Fibroblast of mammary gland (primary cell): ENCODE measurements at places on chromosomes 2 and 18.

- peak; percentile 56 for DNase-seq
Measured at GRCh38 chr2:150110548-150110947, 376.9 kb downstream of the RND3 start.

DNA sequence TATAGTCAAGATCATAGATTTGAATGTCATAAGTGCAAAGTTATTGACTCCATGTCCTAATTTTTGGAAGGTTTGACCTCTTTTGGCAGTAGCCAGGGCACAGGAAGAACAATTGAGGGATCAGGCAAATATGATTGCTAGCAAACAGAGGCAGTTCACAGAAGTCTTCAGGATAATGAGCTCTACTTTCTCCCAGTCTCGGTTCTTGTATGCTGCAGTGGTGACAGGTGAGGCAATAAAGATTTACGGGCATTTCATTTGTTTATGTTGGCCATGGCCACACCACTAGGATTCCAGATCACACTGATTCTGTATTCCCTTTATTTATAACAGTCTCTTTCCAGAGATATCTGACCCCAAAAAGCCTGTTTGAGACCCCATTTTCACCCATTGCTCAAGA lies 137.5 kb downstream of the UBR3 start:
- DNase-seq: peak; percentile 49

GRCh38 chr18:61817086-61817485 lies 75.7 kb downstream of the RNF152 start:
- DNase-seq: peak; percentile 10

- no peak for DNase-seq
Measured at GRCh38 chr18:41660654-41661053, 294.4 kb upstream of the PIK3C3 start.

GRCh38 chr2:70417011-70417410 lies 115.1 kb upstream of the FAM136A start:
- no peak for DNase-seq

DNA sequence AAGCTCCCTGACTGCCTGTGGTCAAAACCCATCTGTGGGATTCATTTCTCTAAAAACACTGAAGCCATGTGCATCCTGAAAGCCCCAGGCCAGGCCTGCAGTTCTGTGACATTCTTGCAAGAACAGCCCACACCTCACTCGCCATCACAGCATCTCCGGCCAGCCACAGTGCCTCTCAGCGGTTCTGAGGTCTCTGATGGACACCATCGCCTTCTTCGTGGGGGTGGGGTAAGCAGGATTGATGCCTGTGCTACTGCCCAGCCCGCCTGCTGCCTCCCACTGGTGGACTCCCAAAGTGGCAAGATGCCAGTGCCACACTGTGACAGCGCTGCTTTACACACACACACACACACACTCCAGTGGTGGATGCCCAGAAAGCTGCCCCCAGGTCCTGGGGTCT lies 5.2 kb upstream of the PRLH start:
- no peak for DNase-seq

DNA sequence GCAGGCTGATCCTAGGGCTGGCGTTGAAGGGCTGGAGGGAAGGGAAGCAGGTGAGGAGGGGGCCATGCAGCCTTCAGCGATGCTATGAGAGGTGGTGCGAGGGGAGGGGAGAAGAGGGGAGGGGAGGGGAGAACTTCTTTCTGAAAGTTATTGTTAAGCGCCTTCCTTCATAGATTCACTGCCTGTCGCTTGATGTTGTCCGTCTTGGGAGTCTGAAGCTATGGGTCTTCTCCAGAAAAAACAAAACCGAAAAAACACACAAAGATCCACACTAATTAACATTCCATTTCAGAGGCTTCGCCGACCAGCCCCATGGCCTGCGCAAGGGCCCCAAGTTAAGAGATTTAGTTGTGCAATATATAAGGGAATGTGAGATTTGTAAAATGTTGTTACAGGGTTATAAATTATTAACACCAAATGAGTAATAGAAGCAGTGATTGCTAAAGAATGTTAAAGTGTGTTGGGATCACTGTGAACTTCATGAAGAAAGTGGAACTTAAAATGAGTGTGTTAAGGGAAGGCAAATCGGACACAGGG lies 758 bp downstream of the CFAP221 start:
- peak; percentile 26 for DNase-seq

- no peak for DNase-seq
Measured at GRCh38 chr2:2038746-2039530, 292.1 kb downstream of the MYT1L start.

DNA sequence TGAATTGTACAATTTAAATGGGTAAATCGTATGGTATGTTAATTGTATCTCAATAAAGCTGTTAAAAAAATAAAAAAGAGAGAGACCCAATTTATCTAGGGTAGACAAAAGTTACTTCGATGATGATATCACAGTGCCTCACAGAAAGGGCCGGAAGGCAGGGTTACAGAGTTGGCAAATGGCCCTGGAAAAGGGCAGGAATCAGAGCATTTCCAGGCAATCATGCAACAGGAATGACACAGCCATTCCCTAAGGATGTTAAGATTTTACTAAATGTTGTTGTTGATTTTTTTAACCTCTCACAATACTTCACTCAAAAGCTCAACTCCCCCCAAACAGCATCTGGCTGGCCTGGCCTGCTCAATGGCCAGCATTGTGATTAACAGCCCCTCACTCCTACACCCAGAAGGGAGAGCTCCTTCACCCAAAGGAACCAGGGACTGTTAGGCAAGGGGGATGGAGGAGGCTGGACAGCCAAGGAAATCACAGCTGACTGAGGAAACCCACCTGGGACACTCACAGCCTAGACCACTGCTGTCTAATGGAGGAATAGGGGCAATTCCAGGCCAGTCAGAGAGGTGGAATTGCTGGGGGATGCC lies 7.7 kb upstream of the SP100 start:
- DNase-seq: peak; percentile 94

GRCh38 chr2:216349366-216349765 lies 22.9 kb downstream of the MARCHF4 start:
- no peak for DNase-seq

GRCh38 chr2:108378851-108379250 lies 1.1 kb downstream of the SULT1C4 start:
- no peak for DNase-seq

GRCh38 chr2:149077861-149078260 lies 39.4 kb downstream of the LYPD6B start:
- DNase-seq: no peak

DNA sequence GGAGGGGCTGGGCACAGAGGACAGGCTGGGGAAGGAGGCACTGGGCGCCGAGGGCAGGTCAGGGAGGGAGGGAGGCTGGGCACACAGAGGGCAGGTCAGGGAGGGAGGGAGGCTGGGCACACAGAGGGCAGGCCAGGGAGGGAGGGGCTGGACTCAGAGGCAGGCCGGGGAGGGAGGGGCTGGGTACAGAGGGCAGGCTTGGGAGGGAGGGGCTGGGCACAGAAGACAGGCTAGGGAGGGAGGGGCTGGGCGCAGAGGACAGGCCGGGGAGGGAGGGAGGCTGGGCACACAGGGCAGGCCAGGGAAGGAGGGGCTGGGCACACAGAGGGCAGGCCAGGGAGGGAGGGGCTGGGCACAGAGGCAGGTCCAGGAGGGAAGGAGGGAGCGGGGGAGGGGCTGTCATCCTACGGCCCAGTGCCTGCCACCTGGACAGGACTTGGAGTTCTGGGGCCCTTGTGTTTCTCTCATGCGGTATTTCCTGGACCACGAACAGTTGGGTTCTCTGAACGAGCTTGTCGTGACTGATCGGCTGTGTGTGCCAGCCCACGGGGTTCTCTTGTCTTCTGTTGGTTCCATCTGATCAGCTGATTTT lies 46.7 kb upstream of the KCNG2 start:
- DNase-seq: no peak

DNA sequence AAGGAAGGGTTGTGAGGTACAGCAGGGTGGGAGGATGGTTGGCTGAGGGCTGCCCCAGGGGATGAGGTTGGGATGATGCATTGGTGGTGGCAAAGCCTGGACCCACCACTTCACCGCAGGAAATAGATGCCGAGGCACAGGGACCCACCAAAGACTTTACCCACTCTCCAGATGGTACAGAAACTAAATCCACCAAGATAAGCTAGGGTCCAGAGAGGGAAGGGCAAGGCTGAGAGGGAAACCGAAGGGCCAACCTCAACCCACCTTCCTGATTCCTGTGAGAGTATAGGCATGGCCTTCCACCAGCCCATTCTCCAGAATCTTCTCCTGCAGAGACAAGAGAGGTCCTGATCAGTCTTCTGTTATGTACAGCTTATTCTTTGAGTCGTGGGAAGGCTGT lies 18.1 kb downstream of the CAPN14 start:
- no peak for DNase-seq

- DNase-seq: no peak
Measured at GRCh38 chr2:135998879-135999278, 13.5 kb upstream of the DARS1 start.

- DNase-seq: no peak
Measured at GRCh38 chr18:72181241-72181764, 362.8 kb downstream of the CBLN2 start.

DNA sequence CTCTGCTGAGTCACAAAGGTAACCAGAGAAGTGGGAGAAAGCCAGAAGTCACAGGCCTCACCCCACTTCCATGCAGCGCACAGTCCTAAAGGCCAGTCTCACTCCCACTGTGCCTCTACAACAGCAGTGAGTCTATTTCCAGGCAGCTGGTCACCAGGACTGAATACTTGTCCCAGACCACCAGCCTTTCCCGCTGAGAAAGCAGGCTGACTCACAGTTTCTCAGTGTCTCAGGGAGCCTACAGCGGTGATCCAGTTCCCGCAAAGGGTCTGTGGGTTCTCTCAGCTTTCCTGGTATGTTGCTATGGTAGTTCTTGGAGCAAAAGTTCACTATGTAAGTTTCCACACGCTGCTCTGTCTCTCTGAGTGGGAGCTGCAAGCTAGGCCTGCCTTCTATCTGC lies 622.5 kb downstream of the RNF144A start:
- DNase-seq: peak; percentile 6

GRCh38 chr2:235025800-235026536 lies 74.2 kb downstream of the SH3BP4 start:
- DNase-seq: peak; percentile 94

DNA sequence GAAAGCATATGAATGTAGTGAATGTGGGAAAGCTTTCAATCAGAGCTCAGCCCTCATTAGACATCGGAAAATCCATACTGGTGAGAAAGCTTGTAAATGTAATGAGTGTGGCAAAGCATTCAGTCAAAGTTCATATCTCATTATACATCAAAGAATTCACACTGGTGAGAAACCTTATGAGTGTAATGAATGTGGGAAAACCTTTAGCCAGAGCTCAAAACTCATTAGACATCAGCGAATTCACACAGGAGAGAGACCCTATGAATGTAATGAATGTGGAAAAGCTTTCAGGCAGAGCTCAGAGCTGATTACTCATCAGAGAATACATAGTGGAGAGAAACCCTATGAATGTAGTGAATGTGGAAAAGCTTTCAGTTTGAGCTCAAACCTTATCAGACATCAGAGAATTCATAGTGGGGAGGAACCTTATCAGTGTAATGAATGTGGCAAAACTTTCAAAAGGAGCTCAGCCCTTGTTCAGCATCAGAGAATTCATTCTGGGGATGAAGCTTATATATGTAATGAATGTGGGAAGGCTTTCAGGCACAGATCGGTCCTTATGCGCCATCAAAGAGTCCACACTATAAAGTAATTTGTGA lies 5.0 kb downstream of the ZNF397 start:
- no peak for DNase-seq

GRCh38 chr18:25055076-25055475 lies 296.9 kb downstream of the ZNF521 start:
- peak; percentile 80 for DNase-seq

DNA sequence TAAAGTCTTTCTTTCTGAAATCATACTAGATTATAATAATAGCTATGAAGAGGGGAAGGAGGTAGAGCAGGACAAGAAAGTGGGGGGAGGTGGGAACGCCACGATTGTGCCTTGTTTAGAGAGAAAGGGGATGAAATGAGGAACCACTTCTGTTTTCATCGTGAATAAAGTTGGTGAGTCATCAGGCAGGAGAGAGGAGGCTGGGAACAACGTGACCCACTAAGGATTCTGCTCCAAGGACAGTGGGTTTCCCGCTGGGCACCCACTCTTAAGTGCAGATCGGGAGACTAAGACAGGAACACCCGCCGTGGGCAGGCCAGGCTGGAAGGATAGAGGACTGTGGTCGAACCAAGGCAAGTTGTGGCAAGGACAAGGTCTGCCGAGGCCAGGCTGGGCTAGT lies 158.2 kb downstream of the L3MBTL4 start:
- DNase-seq: no peak

DNA sequence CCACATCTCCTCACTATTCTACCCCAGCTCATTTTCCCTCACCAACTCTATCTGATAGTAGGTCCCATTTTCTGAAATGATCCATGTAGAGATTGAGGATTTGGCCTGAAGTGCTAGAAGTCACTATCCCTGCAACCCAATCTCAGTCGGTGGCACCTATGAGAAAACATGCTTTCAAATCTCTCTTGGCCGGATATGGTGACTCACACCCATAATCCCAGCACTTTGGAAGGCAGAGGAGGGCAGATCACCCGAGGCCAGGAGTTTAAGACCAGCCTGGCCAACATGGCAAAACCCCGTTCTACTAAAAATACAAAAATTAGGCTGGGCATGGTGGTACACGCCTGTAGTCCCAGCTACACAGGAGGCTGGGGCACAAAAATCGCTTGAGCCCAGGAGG lies 19.1 kb upstream of the MARCHF4 start:
- DNase-seq: no peak

GRCh38 chr2:65436169-65436823 lies 3.9 kb upstream of the SPRED2 start:
- DNase-seq: peak; percentile 94
